Stimulated activated CD8-positive, alpha-beta memory T cell treated with anti-CD3 and anti-CD28 coated beads, Interleukin-15, amount 100 ng/mL, for 24 hours (primary cell): ENCODE measurements at places on chromosomes 1 and 21.

DNA sequence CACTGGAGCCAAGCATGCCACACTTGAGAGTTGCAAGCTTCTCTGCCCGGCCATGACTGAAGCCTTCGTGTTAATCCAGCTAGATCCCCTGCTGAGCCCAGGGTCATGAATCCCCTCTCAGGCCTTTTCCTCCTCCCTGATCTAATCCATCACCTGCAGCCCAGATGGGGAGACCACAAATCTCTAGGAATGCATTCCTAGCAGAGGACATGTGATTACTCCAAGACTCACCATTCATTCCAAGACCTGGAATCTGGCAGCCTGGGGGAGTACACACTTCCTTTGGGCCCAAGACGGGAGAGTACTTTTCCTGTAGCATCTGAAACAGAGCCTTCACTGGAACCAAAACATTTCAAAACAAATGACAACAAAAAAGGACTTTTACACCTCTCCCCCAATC is 269.3 kb upstream of the NFIA start:
- DNase-seq: no peak

DNA sequence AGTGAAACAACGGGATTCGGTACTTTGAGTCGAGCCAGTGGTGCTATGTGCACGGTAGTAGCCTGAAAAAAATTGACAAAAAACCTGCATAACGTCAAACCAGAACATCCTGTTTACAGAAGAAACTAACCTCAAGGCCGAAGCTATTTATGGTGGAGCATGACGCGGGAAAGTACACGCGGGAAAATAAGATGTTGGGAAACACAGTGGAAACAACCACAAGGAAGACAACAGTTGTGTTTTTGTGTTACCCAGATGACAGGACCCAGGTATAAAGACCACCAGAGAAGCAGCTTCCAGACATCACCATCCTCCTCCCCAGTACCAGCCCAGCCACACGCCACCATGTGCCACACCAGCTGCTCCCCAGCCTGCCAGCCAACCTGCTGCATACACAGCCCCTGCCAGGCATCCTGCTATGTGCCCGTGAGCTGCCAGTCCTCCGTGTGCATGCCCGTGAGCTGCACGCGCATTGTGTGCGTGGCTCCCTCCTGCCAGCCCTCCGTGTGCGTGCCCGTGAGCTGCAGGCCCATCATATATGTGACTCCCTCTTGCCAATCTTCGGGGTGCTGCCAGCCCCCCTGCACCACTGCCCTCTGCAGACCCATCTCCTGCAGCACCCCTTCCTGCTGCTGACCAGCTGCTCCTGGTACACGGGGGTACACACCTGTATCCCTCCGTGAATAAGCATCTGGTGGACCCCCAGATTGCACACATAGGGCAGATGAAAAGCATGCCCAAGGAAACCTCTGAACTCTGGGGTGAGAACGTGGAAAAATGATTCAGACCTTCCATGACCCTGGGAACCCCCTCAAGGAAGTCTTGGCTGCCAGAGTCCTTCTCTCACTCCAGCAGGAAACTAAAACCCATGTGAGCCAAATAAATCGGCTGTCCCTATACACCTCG is at the start of gene KRTAP12-3:
KRTAP12-3 (plus strand) TSS at position 298 of the 906 bp plus-strand sequence; CDS start at position 346, 48 bp downstream.
- no peak for DNase-seq

DNA sequence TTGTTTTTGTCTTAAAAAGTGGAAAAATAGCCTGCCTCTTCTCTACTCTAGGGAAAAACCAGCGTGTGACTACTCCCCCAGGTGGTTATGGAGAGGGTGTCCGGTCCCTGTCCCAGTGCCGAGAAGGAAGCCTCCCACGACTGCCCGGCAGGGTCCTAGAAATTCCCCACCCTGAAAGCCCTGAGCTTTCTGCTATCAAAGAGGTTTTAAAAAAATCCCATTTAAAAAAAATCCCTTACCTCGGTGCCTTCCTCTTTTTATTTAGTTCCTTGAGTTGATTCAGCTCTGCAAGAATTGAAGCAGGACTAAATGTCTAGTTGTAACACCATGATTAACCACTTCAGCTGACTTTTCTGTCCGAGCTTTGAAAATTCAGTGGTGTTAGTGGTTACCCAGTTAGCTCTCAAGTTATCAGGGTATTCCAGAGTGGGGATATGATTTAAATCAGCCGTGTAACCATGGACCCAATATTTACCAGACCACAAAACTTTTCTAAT is 35.0 kb upstream of the TDRD10 start:
- DNase-seq: no peak

- no peak for DNase-seq
Observed at GRCh38 chr1:39335216-39335615, 130.7 kb downstream of the MACF1 start.
